Coronary artery (tissue), 2 donors: ENCODE measurements at places on chromosomes 1 and 21.

DNA sequence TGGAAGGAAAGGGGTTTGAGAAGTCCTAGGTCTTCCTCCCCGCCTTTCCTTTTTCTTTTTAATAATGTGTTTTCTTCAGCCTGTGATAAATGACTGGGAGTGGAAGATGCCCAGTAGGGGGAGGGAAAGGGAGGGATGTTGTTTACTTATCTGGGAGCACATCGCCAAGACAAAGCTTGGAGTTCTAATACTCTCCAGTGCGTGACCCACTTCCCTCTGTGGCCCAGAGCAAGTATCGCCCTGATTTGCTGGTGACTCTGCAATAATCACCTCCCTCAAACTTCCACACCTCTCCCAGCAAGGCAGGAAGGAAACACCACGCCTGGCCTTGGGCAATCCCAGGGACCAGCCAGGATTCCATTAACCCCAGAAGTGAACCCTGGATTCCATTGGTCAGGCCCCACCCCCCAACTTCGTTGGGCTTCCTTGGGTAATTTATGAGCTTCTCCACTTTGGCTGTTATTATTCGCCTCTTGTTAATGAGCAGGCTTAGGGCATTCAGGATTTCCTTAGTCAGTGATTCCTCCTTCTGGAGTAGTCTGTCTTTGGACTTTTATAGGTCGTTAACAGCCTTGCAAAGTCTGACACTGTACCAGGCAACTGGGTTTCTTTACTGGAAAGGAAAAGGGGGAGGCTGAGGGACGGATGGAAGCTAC lies 24.3 kb upstream of the GRHL3 start:
- DNase-seq, result peak; percentile 84

- DNase-seq, result no peak
These were observed 51.8 kb upstream of the GRIK1 start for GRCh38 chr21:29991624-29992023.

- no peak for DNase-seq
These were observed 121.8 kb downstream of the HMGB4 start for GRCh38 chr1:33985656-33986055.

DNA sequence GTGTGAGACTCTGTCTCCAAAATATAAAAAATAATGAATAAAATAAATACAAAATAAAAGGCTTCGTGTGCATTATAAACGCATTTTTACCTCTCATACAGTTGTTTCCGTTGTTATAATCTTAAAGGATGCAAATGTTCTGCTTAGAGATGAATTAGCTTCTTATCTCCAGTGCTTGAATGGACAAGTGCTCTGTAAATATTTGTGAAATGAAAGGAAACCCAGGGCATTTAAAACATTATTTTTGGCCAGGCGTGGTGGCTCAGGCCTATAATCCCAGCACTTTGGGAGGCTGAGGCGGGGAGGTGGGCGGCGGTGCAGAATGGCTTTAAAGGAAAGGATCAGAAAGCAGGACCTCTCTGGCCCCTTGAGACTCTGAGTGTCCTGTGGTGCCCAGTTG lies 94.5 kb downstream of the HUNK start:
- DNase-seq, result no peak

DNA sequence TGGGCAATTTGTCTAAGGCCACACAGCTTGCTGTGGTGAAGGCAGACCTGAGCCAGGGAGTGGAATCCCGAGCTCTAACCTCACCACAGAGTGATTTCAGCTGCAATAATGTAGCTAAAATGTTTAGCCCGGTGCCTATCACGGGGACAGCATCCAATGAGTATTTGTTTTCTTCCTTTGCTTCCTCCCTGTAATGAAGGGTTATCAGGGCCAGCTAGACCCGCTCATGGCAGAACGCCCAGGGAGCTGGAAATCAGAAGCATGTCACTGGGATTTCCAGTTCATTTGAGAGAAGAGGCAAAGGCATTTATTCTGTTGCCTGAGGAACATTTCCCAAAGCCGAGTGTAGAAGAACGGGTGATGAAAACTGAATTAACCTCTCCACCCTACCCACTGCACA lies 183.1 kb downstream of the ZSCAN20 start:
- no peak for DNase-seq

- DNase-seq, result no peak
These were observed 4.2 kb downstream of the SDC3 start for GRCh38 chr1:30904191-30904961.

GRCh38 chr1:118989878-118990378 lies 1.8 kb upstream of the TBX15 start:
- no peak for DNase-seq

DNA sequence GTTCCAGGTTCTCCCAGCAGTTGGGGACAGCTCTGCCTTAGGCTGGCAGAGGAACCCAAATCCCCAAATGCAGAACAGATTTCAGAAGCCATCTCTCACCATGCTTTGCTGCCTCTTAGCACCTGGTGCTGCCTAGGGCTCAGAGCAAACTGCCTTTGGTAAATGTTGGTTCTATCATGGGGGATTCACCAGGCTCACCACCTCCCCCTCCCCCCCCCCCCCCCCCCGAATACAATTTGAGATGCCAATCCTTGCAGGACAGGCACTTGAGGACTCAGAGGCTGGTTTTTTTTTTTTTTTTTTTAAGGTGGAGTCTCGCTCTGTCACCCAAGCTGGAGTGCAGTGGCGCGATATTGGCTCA lies 447 bp upstream of the PAQR6 start:
- no peak for DNase-seq

- no peak for DNase-seq
These were observed 6.2 kb downstream of the PROX1 start for GRCh38 chr1:213993929-213994328.

- no peak for DNase-seq
These were observed 13.8 kb downstream of the EPHX4 start for GRCh38 chr1:92043621-92044020.

- DNase-seq, result no peak
These were observed 116.9 kb downstream of the KCNK1 start for GRCh38 chr1:233730809-233731208.

DNA sequence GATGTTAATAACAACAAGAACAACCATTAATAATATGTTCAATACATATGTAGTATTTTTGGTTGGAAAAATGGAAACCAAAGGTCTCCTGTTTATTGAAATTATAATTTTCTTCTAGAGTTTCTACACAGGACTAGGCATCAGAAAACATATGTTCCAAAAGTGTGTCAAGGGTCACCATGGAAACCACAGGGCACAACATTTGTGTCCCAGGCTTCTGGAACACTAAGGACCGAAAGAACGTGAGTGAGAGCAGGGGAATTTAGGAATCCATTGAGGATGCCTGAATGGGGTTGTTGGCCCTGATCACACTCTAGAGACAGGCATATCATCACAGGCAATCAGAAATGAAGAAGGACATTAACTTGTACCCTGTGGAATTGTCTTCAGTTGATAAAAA lies 7.5 kb upstream of the CDC14A start:
- no peak for DNase-seq

DNA sequence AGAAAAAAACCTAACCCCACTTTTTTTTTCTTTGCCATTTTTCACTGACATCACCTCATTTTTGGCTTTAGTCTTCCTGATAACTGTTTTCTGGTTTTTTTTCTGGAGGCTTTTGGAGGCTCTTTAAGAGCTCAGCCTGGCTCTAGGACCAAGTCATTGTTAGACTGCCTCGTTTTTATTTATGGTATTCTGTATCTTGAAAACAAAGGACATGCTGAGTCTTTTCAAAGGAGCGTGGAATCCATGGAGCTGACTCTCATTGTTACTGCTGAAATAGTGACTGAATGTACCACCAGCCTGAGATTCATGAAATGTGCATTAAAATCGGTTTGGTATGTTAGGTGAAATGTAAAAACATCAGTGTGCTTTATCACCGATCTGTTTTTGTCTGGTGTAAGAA lies 28.0 kb downstream of the RASAL2 start:
- DNase-seq, result no peak

DNA sequence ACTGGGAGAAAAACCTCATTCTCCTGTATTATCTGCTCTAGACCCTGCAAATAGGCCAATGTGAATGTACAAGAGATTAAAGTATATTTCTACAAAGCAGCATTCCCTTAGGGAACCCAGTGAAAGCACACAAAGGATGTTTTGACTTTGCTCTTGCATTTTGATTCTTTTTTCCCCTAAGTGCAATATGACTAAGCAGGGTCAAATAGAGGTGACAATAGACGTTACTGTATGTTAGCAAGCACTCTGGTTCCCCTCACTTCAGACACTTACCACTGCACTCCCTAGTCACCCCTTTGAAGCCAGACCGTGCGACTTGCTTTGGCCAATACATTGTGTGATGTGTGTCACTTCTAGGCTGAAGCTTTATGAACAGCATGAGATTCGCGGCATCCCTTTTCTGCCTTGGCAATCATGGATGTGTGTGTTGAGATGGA lies 209.7 kb downstream of the RHOU start:
- peak; percentile 54 for DNase-seq

- peak; percentile 79 for DNase-seq
These were observed 679 bp downstream of the ABL2 start for GRCh38 chr1:179228783-179229213.

DNA sequence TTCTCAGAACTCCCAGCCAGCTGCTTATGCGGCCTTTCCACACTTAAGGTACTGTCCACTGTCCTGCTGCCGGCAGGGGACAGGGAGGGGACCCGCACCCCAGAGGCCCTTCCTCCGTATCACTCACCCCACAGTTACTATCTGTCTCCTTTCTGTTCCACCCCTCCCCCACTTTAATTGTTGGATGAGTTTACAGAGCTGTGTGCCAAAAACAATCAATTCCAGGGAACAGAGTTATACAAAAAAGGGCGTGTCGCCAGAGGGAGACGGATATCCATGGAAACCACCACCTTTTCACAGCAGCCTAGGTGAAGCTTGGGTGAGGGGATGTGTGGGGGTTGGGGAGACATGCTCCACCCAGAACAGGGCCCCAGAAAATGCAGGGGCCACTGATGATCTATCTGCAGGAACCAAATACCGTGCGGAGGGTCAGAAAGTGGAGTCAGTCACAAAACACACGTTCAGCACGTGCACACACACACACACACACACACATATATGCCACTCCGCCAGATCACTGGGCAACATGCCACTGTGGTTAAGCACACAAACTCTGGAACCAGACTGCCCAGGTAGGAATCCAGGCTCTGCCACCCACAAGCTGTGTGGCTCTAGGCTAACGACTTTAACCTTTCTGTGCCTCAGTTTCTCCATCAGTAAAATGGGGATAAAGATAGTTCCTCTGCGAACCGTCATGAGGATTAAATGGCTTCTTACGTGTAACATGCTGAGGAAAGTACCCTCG lies 30.5 kb downstream of the CASZ1 start:
- DNase-seq, result no peak

- DNase-seq, result no peak
These were observed 30.8 kb downstream of the CAPZB start for GRCh38 chr1:19454265-19455146.

GRCh38 chr1:6271006-6271405 lies 10.1 kb upstream of the GPR153 start:
- DNase-seq, result no peak

DNA sequence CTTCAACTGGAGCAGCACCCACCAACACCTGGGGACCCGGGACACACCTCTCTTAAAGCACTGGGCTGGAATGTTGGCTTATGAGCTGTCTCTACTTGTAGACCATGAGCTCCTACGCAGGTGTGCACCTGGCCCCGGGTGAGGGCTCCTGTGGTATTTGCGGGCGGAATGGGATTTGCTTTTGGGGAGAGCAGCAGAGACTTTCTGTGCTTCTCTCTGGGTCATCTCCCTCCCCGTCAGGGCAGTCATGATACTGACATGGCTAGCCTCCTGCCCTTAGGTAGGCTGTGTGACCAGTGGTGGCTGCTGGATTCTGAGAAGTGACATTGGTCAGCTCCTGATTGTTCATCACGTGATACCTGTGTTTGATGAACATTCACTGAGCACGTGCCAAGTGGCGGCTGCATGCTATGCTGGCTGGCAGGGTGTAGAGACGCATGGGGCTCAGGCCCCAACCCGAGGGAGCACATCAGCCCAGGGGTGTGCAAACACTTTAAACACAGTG lies 9.0 kb upstream of the ZBTB21 start:
- DNase-seq, result no peak

DNA sequence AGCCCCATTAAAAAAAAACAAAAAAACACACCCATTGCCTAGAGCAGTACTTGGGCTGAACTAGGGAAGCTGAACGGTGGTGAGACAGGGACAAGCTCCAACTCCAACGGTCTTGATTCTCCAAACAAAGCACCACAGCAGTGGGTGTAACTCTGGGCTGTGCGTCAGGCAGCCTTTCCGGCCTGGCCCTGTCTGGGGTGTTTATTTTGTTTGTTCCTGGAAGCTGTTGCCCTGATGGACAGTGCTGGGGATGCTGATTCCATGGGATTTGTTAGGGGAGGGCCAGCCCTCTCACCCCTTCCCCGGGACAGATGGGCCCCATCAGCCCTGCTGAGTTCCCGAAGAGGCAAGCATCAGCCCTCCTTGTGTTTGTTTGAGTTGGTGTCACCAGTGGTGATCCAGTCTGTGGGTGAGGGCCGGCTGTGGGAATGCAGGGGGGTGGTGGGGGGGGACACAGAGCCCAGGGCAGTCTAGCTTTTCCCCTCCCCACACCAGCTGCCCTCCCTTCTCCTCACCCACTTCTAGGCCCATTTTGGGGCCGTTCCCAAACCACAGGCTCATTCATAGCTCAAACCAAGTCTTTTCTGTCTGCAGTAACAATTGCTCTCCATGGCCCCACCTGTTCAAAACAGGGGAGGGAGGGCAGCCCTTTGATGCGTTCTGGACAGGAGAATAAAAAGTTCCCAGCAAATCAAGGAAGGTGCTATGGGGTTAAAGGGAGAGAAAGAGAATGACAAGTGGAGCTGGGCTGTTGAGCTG lies 4.5 kb downstream of the WNT2B start:
- DNase-seq, result no peak

GRCh38 chr1:41726899-41727748 lies 191.6 kb downstream of the HIVEP3 start:
- no peak for DNase-seq

GRCh38 chr1:109935451-109935900 lies 24.8 kb downstream of the CSF1 start:
- no peak for DNase-seq

GRCh38 chr21:30408782-30409494 lies 13.1 kb downstream of the KRTAP13-1 start:
- DNase-seq, result no peak

GRCh38 chr1:21930629-21931170 lies 6.4 kb downstream of the HSPG2 start:
- DNase-seq, result no peak

DNA sequence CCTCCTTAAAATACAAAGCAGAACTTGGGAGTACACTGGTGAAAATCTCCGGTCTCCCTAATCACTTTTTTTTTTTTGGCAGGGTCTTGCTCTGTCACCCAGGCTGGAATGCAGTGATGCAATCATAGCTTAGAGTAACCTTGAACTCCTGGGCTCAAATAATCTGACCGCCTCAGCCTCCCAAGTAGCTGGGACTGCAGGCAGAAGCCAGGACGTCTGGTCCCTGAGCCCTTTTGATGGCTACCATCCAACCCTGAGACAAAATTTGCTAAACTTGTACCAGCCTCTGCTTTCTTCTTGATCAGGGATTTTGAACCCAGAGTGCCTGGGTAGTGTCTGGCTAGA lies 4.1 kb downstream of the L1TD1 start:
- DNase-seq, result no peak

- no peak for DNase-seq
These were observed 39.6 kb downstream of the TMEM53 start for GRCh38 chr1:44634606-44635189.

GRCh38 chr1:2408859-2409276 lies 3.5 kb downstream of the PEX10 start:
- no peak for DNase-seq

GRCh38 chr1:167248707-167249642 lies 28.3 kb downstream of the POU2F1 start:
- no peak for DNase-seq
